ENCODE measurements at places on chromosomes 4 and X. TPM values are rescaled to one million over a fixed set of nuclear protein-coding genes. Genes with fewer than 3 reads are reported as not detected.

ODAPH gene
- total RNA-seq: not detected

KCNE5 gene
- total RNA-seq: 0.36 TPM

- DNase-seq: no peak
Measured at GRCh38 chrX:69238114-69238886, 73.0 kb upstream of the PJA1 start.

- no peak for DNase-seq
Measured at GRCh38 chr4:62130637-62131036, 930.5 kb downstream of the ADGRL3 start.

- DNase-seq: no peak
Measured at GRCh38 chr4:181264893-181265292, 978.3 kb upstream of the TENM3 start.

- no peak for DNase-seq
Measured at GRCh38 chrX:29487714-29488113, 727.6 kb upstream of the MAGEB2 start.
